NCI-H510A treated with DMSO at 0.1 percent for 48 hours (cell line): ENCODE measurements at places on chromosomes 16 and 17.

DNA sequence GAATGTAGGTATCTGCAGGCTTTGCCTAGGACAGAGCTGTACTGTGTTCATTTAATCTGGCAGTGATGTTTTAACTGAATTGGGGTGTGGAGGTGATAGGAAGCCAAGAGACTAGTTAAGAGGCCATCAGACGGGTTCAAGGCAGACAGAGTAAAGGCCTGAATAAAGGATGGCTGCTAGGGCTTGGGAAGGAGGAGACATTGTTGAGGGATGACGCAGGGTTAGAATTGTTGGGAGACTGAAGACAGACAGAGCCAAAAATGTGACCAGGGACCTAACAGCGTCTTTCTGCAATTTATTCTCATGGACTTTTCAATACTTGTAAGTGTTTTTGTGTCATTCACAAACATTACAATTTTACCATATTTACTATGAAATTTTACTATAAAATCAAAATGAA, 48.6 kb upstream of the MYH10 start:
- no peak for DNase-seq

DNA sequence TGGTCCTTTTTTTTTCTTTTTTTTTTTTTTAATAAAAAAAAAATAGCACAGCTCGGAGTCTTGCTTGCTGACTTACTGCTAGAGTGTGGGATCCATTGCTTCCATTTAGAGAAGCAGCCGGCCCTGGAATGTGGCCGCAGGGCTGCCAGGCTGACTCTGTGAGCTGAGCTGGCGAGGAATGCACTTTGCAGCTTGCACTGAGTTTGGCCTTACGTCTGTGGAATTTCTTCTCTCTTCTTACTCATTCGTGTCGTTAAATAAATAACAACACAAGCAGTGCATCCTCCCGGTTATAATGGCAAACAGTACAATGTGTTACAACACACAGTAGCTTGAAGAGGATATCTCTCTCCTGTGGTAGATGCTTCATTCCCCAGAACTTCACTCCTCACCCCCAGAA, 69.2 kb downstream of the PRKCB start:
- DNase-seq, result no peak

- no peak for DNase-seq
Measured at GRCh38 chr17:27980043-27980442, 62.4 kb upstream of the NLK start.

DNA sequence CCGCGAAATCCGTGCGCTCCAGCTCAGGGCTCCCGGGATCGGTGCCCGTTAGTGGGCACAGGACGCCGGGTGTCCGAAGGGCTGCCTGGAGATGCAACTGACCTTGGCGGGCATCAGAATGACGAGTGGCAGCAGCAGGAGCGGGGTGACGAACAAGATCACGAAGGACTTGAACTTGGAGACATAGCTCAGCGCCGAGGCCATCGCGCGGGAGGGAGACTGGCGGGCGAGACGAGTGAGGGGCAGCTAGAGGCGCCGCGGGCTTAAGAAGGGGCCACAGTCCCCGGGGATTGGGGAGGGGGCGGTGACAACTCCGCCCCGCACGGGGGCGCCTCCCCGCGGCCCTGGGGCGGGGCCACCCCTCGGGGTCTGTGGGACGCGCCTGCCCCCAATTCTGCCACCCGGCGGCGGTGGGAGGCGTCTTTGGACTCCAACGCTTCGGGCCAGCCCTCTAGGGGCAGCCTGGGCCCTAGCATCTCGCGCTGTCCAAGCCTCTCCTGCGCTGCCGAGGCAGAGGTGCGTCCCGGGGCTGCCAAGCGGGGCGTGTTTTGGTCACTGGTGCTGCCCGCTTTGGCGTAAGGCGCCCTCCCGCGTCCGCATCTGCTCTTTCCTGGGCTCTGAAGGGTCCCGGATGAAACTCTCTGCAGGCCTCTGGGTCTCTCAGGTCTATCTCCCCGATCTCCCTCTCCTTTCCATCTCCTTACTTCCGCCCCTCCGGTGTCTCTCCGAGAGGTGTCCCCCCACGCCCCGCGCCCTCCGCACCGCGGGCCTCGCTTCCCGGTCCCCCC, at the start of gene SLC13A5:
SLC13A5 (minus strand) TSS at position 240 of the 788 bp plus-strand sequence; CDS start at position 204, 36 bp downstream.
- DNase-seq, result no peak

DNA sequence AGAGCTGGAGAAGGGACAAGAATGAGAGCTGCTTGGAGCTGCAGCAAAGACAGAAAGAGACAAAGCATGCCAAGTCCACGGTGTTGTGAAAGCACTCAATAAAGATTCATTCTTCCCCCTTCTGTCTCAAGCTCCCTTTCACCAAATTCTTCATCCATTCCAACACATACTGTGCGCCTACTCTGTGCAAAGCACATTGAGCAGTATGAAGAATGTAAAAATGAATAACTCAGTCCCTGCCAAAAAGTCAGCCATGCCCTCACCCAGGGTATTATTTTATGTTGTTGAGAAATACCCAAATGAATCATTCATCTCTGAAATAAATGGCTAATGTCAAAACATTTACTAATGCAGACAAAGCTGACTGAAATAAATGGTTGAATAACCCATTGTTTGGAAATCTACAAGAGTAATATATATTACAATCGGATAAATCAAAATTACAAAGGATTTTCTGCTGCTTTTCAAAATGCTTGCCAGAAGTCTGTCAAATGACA, 282.9 kb upstream of the IRX5 start:
- DNase-seq, result no peak

DNA sequence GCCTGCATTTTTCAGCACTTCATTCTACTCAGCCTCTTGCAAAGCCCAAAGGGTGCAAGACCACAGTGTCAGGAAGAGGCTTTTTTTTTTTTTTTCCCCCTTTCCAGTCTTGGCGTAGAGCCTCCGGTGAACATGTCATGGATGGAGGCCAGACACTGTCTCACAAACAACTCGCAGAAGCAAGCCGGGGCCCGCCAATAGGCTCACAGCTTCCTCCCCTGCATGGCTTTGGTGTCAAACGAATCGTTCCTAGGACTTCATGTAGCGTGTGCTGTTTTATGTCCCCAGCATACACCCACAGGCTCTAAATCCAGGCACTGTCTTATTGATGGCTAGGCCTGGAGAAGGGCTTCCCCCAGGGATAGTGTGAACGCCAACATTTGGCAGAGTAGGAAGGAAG, 457.7 kb upstream of the MAF start:
- no peak for DNase-seq
